Stimulated activated CD8-positive, alpha-beta memory T cell treated with anti-CD3 and anti-CD28 coated beads, Interleukin-4, amount 100 ng/mL, for 1 hour (primary cell): ENCODE measurements at places on chromosomes 5 and 9.

GRCh38 chr5:175558801-175559480 lies 80.6 kb downstream of the SFXN1 start:
- DNase-seq: no peak

DNA sequence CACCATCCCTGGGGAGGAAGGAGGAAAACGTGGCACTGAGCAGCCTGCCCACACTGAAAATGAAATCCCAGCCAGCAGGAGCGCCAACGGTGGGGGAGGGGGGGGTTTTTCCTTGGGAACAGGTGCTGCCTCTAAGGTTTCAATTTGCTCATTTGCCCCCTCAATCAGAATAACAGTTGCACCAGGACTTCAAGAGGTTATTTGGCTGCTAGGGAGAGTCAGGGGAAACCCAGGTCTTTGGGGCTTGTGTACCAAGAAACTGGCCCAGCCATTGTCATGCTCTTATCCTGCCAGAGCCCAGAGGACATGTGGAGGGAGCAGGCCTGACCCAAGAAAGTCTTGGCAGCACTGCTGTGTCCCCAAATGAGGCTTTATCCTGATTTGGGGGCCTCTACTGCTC lies 66.5 kb downstream of the NDFIP1 start:
- no peak for DNase-seq

- DNase-seq: no peak
These were observed 171.3 kb upstream of the ZNF462 start for GRCh38 chr9:106691627-106692026.

DNA sequence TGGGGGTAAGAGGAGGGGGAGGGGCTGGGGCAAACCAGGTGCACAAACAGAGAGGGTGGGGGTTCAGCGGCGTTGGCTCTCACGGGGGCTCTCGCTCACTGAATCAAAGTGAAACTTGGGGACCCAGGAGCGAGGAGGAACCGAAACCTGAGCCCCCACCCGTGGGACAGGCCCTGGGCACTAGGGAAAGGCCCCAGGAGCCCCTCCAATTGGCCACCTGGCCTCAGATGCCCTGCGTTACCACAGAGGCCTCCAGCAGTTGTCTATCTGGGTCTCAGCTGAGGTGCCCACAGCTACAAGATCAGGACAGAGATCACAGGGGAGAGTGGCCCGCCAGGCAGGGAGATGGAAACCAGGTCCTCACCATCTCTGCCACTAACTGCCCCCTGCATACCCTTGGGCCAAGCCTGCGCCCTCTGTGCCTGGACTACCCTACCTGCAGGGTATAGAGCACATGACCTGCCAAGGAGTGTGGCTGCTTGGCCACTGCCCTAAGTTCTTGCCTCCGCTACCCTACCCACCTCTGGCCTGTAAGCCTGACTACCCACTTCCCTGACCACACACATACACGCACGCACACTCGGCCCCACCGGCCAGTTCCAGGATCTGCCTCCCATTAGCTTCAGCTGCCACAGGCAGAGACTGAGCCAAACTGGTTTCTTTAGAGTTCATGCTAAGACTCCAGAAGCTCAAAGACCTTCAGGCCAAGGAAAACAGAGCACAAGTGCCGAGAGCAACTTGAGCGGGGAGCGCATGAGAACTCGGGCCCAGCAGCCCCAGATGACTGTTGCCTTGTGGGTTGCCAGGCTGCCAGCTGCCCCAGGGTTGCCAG lies 39.9 kb downstream of the PAX5 start:
- no peak for DNase-seq

- no peak for DNase-seq
These were observed 36.2 kb downstream of the STC2 start for GRCh38 chr5:173291722-173292658.

- no peak for DNase-seq
These were observed 19.7 kb upstream of the PCDHAC2 start for GRCh38 chr5:140946578-140946977.

GRCh38 chr5:145711417-145711816 lies 123.7 kb downstream of the PRELID2 start:
- no peak for DNase-seq

DNA sequence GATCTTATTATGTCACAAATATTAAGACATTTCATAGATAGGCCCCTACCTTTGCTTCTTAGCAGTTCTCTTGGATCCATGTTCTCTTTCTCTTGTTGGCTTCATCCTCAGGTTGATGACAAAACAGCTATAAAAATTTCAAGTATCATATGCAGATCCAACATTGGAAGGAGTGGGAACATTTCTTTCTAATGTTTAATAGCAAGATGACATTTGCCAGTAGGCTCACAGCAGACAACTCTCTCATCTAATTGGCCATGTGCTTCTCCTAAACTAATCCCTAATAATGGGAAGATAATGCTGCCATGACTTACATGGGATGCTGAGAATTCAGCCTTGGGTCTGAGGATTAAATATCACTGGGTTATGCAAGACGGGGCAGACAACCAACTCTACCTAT lies 485.5 kb upstream of the SEMA6A start:
- no peak for DNase-seq

DNA sequence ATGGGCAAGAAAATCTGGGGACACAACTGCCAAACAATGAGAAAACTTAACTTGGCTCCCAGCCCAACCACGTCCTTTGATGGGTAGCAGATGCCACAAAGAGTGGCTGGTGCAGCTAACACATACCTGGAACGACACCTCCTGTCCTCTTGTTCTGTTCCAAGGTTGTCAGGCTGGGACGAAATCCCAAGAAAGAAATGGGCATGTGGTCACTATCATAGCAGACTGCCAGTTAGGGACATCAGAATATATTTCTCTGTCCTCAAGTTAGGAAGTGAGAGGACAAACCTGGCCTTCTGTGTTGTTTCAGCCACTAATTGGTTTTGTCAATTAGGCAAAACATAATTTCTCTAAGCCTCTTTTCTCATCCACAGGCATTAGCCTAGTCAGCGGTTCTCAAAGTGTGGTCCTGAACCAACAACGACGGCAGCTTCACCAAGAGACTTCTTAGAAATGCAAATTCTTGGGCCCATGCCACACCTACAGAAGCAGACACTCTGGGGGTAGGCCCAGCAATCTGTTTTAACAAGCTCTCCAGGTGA lies 63.4 kb downstream of the RAPGEF1 start:
- no peak for DNase-seq

- DNase-seq: no peak
These were observed 306.8 kb downstream of the SPOCK1 start for GRCh38 chr5:137192293-137192743.

GRCh38 chr9:110472111-110472510 lies 107.4 kb downstream of the SVEP1 start:
- DNase-seq: no peak

DNA sequence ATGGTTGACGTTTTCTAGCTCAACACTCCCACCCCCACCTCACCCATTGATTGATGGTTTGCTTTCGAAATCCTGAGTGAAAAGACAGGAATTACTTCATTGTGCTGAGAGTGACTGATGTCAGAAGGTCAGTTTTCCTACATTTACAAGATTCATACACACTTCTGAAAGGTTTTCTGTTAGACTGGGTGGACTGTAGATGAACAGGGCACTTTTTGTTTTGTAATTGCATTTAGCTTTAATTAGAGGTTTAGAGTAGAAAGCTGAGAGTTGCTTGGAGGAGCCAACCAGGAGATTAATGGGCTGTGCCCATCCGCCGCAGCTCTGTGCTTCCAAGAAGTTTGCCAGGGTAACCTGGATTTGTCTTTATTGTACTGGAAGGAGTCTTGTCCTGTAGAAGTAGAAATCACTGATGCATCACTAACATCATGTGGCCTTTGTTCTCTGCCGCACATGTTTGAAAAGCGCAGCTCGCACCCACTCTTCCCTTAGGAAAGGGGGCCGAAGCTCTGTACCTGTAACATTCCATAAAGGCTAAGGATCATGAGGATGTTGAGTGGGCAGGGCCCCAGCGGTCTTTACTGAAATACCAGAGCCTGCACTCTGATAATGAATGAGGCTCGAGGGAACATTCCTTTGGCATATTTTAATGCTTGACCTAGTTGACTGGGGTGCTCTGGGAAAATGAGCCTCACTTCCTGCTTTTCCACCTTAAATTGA lies 267.6 kb upstream of the DMRT1 start:
- no peak for DNase-seq
